ENCODE measurements at places on chromosomes 5 and 9.

- DNase-seq = no peak
These were observed 181.2 kb downstream of the MACROH2A1 start for GRCh38 chr5:135217669-135218485.

GRCh38 chr9:135239100-135239768 lies 151.8 kb downstream of the OLFM1 start:
- DNase-seq = no peak

GRCh38 chr9:73807952-73808351 lies 656.3 kb downstream of the ANXA1 start:
- DNase-seq = no peak

GRCh38 chr9:93954434-93955061 lies 607 bp downstream of the BARX1 start:
- DNase-seq = no peak

DNA sequence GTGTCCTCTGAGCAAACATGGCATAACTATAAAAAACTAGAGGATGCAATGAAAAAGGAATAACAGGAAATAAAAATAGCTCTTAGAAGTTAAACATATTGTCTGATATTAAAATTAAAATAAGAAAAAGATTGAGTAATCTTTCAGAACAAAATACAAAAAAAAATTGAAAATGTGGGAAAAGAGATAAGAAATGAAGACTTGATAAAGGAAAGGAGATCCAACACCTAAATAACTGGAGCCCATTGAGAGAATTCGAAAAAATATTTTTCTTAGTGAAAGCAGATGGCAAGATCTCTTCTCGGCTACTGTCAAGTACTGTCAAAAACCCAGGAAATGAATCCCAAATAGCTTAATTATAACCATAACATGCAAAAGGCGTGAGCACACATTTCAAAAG lies 24.9 kb downstream of the LIFR start:
- no peak for DNase-seq

DNA sequence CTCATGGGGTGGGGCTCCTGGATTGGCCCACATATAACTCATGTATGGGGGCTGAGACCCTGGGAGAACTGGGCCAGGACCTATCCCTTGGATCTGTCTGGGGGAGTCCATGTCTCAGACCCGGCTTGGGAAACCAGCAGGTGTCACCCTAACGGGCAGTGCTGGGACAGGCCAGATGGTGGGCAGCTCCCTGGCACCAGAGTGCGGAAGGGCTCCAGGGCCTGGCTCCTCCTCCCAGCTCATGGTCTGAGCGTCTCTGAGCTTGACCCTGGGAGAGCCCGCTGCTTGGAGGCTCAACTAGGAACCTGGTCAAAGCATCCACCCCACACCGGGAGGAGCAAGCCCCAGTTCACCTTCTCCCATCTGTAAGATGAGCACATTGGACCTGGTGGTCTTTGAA lies 15.5 kb upstream of the NCS1 start:
- DNase-seq = no peak

- DNase-seq = no peak
These were observed 40.7 kb downstream of the TLR4 start for GRCh38 chr9:117744856-117745389.

GRCh38 chr9:93098236-93098946 lies 2.4 kb downstream of the CARD19 start:
- DNase-seq = peak; percentile 56

GRCh38 chr5:2761921-2762488 lies 10.5 kb upstream of the IRX2 start:
- DNase-seq = no peak

- DNase-seq = no peak
These were observed 198.9 kb downstream of the TAF11L14 start for GRCh38 chr5:17832949-17833745.

GRCh38 chr9:110710420-110710819 lies 41.8 kb downstream of the MUSK start:
- DNase-seq = no peak

GRCh38 chr5:45796959-45797553 lies 100.9 kb upstream of the HCN1 start:
- no peak for DNase-seq

- DNase-seq = peak; percentile 40
These were observed 68.4 kb downstream of the ANKRD33B start for GRCh38 chr5:10632110-10632761.

DNA sequence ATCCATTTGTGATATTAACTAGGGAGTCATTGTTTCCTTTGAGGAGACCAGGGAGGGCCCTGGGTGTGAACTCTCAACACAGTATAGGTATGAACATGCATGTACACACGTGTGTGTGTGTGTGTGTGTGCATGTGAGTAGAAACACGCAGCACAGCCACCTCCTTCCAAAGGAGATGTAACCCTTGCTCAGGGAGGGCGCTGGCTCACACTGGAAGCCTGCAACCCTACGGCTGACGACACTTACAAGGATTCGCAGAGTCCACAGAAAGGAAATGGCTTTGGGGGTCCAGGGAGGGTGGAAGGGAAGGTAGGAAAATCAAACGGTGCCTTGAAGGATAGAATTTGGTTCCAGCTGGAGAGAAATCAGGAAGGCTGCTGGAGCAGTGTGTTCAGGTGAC lies 21.9 kb downstream of the TRIP13 start:
- DNase-seq = no peak

All from CD4-positive, alpha-beta T cell treated with Interleukin-10 for 1 hour (primary cell).